ENCODE measurements at places on chromosomes 5 and 9.

DNA sequence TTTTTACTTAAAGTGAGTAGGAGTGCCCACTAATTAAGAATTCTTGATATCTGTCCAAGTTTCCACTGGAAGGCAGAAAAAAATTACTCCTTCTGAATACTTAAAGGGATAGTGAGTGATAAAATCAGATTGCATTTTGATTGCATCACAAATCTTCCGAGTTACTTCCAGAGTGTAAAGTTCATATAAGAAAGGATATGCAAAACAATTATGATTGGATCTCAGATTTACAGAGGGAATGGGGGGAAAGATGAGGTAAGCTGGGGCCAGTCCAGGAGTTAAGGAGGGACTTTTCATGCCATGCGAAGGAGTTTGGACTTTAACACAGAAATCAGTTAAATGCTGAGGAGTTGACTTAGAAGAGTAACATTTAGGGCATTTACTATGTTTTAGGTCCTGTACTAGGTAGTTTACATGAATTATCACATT is 9.3 kb upstream of the RNF145 start:
- no peak overlapping the region for H3K27ac ChIP-seq
- no peaks in the 10 kb centered on the region for H3K36me3 ChIP-seq
- H3K27me3 ChIP-seq = no peaks in the 10 kb centered on the region
- no peak overlapping the region for H3K4me3 ChIP-seq
- no peak for DNase-seq
- no peaks in the 10 kb centered on the region for H3K4me1 ChIP-seq

GRCh38 chr9:19496321-19497050 is 87.7 kb downstream of the ACER2 start:
- no peak overlapping the region for H3K27ac ChIP-seq
- H3K4me3 ChIP-seq = no peak overlapping the region
- peaks cover 6% of the 10 kb centered on the region for H3K4me1 ChIP-seq
- H3K27me3 ChIP-seq = peaks cover 3% of the 10 kb centered on the region
- H3K36me3 ChIP-seq = no peaks in the 10 kb centered on the region
- no peak for DNase-seq

DNA sequence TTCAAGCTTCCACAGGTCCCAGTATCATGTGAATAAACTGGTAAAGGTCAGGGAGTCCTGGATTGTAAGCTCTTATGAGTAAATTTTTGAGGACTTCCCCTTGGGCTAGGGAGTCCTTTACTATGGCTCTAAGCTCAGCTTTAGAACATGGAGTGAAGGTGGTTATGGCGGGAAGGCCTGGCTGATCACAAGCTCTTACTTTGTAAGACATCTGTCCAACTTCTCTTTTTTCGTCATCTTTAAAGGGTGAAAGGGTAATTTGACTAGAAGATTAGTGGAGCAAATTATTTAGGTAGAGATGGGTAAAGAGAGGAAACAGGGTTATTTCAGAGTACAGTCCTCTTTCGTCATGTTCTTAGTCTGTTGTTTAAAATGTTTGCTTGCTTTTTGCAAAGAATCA is 155.4 kb downstream of the AOPEP start:
- H3K4me1 ChIP-seq = peaks cover 13% of the 10 kb centered on the region
- no peaks in the 10 kb centered on the region for H3K27me3 ChIP-seq
- peak; percentile 70 for DNase-seq

GRCh38 chr5:154365823-154366222 is 80.0 kb upstream of the SAP30L start:
- no peak for DNase-seq
- H3K27me3 ChIP-seq = no peaks in the 10 kb centered on the region
- peaks cover 29% of the 10 kb centered on the region for H3K36me3 ChIP-seq
- no peaks in the 10 kb centered on the region for H3K4me1 ChIP-seq
- no peak overlapping the region for H3K4me3 ChIP-seq

GRCh38 chr5:178590141-178590923 is at the start of gene COL23A1:
TSS of gene COL23A1 (minus strand) at chr5:178590393.
- peak; percentile 49 for DNase-seq
- peaks cover 14% of the 10 kb centered on the region for H3K4me1 ChIP-seq
- peak within 1 kb of the TSS; percentile 48 for H3K4me3 ChIP-seq
- no peak within 1 kb of the TSS for H3K27ac ChIP-seq
- H3K36me3 ChIP-seq = no peaks in the 10 kb centered on the region

DNA sequence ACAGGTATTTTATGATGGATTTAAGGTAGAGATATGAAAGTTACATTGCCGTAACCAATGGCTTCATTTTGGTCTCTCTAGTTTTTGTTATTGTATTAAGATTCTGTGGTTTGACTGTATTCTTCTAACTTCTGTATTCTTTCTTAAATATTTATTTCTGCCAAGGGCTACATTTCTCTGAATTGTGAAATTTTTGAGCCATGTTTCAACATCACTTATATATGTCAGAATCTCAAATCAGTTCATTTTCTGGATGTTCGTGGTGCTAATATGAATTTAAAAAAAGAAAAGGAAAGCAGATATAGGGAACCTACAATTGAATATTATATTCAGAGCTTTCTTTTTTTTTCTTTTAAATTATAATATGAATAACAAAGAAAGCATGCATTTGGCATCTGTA is 142.7 kb downstream of the ANXA1 start:
- H3K4me3 ChIP-seq = no peak overlapping the region
- no peak overlapping the region for H3K27ac ChIP-seq
- no peaks in the 10 kb centered on the region for H3K27me3 ChIP-seq
- no peaks in the 10 kb centered on the region for H3K4me1 ChIP-seq
- DNase-seq = no peak
- no peaks in the 10 kb centered on the region for H3K36me3 ChIP-seq

GRCh38 chr9:127574072-127574993 is 37.7 kb upstream of the STXBP1 start:
- H3K27me3 ChIP-seq = no peaks in the 10 kb centered on the region
- no peaks in the 10 kb centered on the region for H3K36me3 ChIP-seq
- H3K4me1 ChIP-seq = peaks cover 15% of the 10 kb centered on the region
- DNase-seq = no peak
- H3K27ac ChIP-seq = no peak overlapping the region

- peaks cover 38% of the 10 kb centered on the region for H3K27me3 ChIP-seq
- no peaks in the 10 kb centered on the region for H3K36me3 ChIP-seq
- peaks cover 32% of the 10 kb centered on the region for H3K4me1 ChIP-seq
Measured at GRCh38 chr5:134114886-134115805, 665 bp downstream of the TCF7 start.

- DNase-seq = no peak
- no peak overlapping the region for H3K4me3 ChIP-seq
- no peaks in the 10 kb centered on the region for H3K27me3 ChIP-seq
- H3K27ac ChIP-seq = no peak overlapping the region
- H3K4me1 ChIP-seq = no peaks in the 10 kb centered on the region
Measured at GRCh38 chr5:160970605-160971191, 118.7 kb upstream of the ATP10B start.

DNA sequence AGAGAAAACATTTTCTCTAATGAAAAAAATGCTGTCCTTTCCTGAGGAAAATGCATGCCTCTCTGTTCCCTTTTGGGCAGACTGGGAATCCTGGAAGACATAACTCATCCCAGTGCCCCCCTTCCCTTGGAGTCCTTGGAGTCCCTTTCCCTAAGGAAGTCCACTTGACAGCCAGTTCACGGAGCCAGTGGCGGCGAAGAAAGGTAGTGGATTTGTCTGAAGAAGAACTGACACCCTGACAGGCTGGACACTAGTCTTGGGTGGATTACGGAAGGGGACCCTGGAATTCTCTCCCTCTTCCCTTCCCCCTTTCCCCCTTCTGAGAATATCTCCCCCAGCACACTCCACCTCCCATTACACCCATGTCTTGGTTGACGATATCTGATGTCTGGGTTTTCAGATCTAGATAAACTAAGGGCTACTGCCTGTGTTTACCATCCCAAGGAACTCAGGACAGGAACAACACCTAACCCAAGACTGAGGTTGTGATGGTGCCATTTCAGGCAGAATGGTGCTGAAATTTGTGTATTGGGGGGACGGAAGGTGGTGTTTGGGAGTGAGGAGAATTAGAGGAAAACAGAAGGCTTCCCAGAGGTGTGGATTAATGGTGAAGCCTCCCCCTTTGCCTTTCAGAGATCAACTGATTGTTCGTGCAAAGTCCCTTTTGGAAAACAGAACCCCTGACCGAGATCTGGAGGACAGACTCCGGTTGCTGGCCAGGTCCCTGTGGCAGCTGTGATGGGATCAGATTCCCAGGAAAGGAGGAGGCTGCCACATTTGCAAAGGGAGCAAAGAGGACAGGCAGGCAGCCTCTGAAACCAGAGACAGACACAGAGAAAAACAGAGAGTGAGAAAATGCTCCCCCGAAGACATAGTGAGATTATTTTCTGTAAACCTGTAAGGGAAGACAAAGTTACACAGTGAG is 704 bp downstream of the SPARC start:
- H3K27me3 ChIP-seq = peaks cover 22% of the 10 kb centered on the region
- H3K36me3 ChIP-seq = no peaks in the 10 kb centered on the region
- no peak for DNase-seq
- H3K4me1 ChIP-seq = peaks cover 3% of the 10 kb centered on the region
- no peak overlapping the region for H3K27ac ChIP-seq
- H3K4me3 ChIP-seq = no peak overlapping the region

GRCh38 chr9:22976454-22976853 is 529.8 kb downstream of the DMRTA1 start:
- no peak for DNase-seq
- no peak overlapping the region for H3K4me3 ChIP-seq

- H3K27me3 ChIP-seq = no peaks in the 10 kb centered on the region
- no peak overlapping the region for H3K27ac ChIP-seq
- H3K4me1 ChIP-seq = no peaks in the 10 kb centered on the region
- no peak overlapping the region for H3K4me3 ChIP-seq
- no peak for DNase-seq
- H3K36me3 ChIP-seq = no peaks in the 10 kb centered on the region
Measured at GRCh38 chr5:84862132-84862531, 477.5 kb upstream of the EDIL3 start.

- no peak for DNase-seq
- H3K4me3 ChIP-seq = no peak overlapping the region
- H3K36me3 ChIP-seq = no peaks in the 10 kb centered on the region
- no peaks in the 10 kb centered on the region for H3K4me1 ChIP-seq
Measured at GRCh38 chr5:179153341-179153901, 93.2 kb downstream of the ZNF354C start.

DNA sequence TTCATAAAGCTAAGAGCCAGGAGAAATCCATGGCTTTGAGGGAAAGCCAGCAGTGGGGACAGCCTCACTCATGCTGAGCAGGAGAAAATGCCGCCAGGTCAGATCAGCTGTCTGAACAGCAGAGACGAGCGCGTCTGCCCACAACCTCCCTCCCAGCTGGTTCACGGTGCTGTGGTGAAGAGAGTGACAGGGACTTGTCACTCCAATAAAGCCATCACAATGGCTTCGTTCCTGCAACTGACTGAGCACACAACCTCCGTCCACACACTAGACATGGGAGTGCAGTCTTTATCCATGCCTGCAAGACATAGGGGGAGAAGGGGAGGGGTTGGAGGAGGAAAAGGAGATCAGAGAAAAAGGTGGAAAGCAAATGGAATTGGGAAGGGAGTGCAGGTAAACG is 206.9 kb downstream of the GABBR2 start:
- no peak overlapping the region for H3K4me3 ChIP-seq
- H3K4me1 ChIP-seq = no peaks in the 10 kb centered on the region

- no peaks in the 10 kb centered on the region for H3K4me1 ChIP-seq
- no peak for DNase-seq
- H3K27ac ChIP-seq = no peak overlapping the region
- no peaks in the 10 kb centered on the region for H3K27me3 ChIP-seq
- H3K36me3 ChIP-seq = no peaks in the 10 kb centered on the region
Measured at GRCh38 chr9:16545639-16546038, 324.8 kb downstream of the BNC2 start.

DNA sequence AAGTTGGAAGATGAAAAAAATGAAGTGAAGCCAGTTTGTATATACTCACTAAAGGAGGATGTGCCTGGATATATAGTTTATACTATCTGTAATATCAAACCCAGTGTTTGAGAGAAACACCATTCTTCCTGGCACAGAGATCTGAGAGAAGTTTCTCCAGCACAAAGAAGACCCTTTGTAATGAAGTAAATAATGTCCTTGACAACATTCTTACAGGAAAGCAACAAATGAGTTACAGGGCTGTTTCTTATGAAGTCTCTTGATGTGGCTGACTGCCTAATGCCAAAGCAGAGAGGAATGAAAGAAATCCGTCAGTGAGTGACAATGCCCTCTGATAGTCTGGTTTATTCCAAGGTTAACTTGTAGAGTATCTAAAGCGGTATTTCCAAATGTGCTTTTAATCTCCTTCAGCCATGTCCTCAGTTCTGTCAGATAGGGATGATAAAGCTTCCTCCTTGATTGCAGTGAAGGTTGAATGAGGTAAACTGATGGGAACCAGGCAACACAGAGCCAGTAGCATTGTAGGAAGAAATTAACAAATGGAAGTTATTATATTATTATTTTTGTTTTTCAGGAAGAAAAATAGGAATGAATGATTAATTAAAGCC is 123.1 kb upstream of the ZNF608 start:
- H3K27me3 ChIP-seq = no peaks in the 10 kb centered on the region
- H3K4me1 ChIP-seq = no peaks in the 10 kb centered on the region
- H3K27ac ChIP-seq = no peak overlapping the region
- no peak for DNase-seq
- no peaks in the 10 kb centered on the region for H3K36me3 ChIP-seq

- no peak overlapping the region for H3K27ac ChIP-seq
- DNase-seq = no peak
- H3K27me3 ChIP-seq = peaks cover 7% of the 10 kb centered on the region
- H3K4me3 ChIP-seq = no peak overlapping the region
Measured at GRCh38 chr9:35164711-35165110, 2.9 kb downstream of the UNC13B start.

GRCh38 chr9:78267889-78268288 is 29.0 kb upstream of the PSAT1 start:
- no peak overlapping the region for H3K4me3 ChIP-seq
- H3K4me1 ChIP-seq = no peaks in the 10 kb centered on the region
- H3K27ac ChIP-seq = no peak overlapping the region
- H3K36me3 ChIP-seq = peaks cover 25% of the 10 kb centered on the region

DNA sequence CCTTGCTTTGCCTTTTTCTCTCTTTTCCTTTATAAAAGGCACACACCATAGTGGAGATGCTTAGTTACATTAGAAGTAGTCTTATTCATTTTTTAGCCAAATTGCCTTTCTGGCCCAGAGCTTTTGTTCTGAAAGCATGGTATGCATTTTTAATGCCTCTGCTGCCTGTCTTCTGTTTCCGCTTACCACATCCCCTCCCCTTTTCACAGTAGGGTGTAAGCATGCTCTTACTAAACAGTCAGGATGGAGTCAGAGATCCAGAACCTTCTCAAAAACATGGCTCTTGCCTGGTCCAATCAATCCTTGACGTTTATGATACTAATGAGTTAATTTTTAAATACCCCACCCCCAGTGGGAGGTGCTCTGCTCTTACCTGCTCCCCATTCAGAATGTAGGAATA is 22.5 kb downstream of the PPP3R2 start:
- no peak overlapping the region for H3K4me3 ChIP-seq
- H3K27ac ChIP-seq = no peak overlapping the region
- H3K36me3 ChIP-seq = peaks cover 12% of the 10 kb centered on the region

DNA sequence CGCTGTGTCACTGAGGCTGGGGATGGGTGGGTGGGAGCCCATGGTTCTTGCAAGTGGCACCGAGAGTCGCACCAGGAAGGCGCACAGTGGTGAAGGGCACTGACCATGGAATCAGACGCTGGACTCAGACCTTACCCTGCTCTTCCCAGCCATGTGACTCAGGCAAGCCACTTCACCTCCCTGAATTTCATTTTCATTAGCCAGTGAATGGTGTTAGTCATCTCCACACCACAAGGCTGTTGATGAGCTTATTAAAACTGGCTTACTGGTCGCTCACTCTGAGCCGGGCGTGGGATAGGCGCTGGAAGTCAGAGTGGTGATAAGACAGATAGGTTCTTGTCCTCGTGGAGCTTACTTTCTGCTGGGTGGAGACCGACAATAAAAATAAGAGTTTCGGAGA is 25.1 kb downstream of the FGF18 start:
- H3K27ac ChIP-seq = no peak overlapping the region
- H3K27me3 ChIP-seq = no peaks in the 10 kb centered on the region
- no peaks in the 10 kb centered on the region for H3K4me1 ChIP-seq
- DNase-seq = no peak
- no peak overlapping the region for H3K4me3 ChIP-seq
